GM10248 (cell line): ENCODE measurements at places on chromosomes 2 and 18.
A peak's percentile ranks its signal among the peaks of the same experiment; 100 is the strongest.

DNA sequence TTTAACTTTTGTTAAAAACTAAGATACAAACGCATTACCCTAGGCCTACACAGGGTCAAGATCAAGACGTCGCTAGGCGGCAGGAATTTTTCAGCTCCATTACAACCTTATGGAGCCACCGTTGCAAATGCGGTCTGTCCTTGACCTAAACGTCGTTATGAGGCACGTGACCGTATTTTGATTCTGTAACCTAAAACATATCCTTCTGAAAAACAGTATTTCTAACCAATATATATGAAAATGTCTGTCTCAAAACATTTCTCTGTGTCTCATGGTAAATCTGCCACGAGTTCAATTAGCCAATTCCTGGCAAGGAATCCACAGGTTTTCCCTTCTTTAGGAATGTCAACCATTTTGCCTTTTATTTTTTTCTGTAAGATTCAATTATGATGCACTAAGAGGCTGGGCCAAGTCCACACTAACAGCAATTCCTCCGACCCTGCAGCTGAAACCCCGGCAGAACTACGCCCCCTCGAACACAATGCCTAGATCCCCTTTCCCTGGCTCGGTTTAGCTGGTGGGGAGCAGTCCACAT, 1.7 kb downstream of the RTN4 start:
- no peak for DNase-seq

- no peak for DNase-seq
Measured at GRCh38 chr18:32440518-32440917, 30.2 kb downstream of the GAREM1 start.

- DNase-seq, result no peak
Measured at GRCh38 chr2:205171261-205171940, 510.9 kb upstream of the NRP2 start.

DNA sequence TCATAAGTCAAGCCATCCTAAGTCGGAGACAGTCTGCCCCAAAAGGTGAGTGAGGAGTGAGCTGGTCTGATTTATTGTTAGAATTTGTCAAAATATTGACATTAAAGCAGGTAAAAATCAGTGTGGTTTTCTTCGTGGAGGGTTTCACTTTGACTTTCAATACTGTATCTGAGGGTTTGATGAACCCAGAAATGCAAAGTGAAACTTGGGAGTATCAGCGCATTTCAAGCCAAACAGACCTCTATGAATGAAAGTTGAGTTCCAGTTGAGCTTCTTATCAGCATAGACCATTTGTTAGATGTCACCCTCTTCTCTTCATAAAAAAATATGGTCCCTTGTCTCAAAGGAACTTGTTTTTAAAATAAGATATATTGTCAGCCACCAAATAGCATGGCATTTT, 21.7 kb upstream of the CXCR4 start:
- no peak for DNase-seq

GRCh38 chr2:144650907-144651306, 131.0 kb upstream of the ZEB2 start:
- DNase-seq, result no peak

DNA sequence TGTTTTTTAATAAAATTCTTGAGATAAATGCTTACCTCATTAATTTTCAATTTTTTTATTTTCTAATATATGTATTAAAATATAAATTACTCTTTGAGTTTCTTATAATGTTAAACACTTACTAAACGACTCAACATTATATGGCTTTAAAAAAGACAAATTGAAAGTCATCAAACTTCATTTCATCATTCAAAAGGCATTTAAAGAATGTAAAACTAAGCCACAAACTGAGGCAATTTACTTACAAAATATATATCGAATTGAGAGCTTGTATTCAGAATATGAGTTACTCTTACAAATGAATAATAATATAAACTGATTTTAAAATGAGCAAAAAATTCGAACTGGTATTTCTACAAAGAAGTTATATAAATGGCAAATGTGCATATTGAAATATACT, 1262.2 kb upstream of the PIK3C3 start:
- DNase-seq, result no peak

DNA sequence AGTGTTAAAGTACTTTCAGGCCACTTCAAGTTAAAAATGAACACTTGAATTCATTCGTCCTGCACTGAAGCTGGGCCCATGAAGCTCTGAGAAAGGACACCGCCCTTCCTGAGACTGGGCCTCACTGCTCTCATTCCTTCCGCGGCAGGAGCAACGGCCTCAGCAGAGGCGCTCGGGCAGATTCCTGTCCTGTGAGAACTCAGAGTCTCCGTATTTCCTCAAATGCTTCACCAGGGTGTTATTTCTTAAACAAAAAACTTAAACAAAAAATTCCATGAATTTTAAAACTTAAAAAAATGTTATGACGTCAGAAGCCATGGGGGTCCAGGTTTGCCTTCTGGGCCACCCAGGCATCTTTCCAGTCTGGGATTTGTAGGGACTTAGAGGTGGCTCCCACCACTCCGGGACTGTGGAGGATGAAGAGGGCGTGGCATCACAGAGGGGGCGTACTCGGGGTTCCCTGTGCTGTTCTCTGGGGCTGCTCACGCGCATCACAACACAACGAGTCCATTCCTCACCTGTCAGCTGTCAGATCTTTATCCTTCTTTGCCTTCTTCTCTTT, 115.9 kb upstream of the ASB18 start:
- DNase-seq, result no peak

DNA sequence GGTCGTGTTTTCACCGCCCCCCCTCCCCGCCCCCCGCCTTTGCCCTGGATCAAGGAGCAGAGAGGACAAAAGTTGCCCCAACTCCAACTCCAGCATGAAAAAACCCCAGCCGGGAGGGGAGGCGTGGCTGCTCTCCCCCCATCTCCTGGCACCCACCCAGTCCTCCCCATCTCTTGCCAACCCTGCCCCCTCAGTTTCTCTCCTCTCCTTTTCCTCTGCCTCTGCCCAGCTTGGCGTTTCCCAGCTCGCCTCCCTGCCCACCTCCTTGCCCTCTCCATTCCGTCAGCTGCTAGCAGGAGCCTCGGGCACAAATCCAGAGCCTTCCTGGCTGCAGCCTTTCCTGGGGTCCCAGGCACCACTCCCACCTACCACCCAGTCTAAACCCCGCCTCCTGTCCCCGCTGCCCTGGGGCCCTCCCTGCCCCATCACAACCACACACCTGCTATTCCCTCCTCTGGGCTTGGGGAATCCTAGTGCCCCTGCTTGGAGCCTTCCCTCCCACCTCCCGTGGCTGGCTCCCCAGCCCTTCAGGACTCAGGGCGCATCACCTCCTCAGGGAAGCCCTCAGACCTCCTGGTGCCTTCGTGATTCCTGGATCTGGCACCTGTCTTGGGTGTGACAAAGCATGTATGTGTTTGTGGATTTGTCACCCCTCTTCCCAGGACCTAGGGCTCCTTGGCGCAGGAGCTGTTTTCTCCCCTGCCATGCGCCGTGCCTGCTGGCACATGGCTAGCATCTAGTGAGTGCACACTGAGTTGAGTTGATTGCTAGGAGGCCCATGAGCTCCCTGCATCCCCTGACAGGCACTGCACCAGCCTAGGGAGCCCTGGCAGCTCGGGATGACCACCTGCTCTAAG, 209.1 kb downstream of the TFCP2L1 start:
- no peak for DNase-seq

- no peak for DNase-seq
Measured at GRCh38 chr2:197450465-197450864, 2.9 kb upstream of the COQ10B start.

GRCh38 chr2:199903111-199903510, 8.0 kb upstream of the C2orf69 start:
- no peak for DNase-seq

DNA sequence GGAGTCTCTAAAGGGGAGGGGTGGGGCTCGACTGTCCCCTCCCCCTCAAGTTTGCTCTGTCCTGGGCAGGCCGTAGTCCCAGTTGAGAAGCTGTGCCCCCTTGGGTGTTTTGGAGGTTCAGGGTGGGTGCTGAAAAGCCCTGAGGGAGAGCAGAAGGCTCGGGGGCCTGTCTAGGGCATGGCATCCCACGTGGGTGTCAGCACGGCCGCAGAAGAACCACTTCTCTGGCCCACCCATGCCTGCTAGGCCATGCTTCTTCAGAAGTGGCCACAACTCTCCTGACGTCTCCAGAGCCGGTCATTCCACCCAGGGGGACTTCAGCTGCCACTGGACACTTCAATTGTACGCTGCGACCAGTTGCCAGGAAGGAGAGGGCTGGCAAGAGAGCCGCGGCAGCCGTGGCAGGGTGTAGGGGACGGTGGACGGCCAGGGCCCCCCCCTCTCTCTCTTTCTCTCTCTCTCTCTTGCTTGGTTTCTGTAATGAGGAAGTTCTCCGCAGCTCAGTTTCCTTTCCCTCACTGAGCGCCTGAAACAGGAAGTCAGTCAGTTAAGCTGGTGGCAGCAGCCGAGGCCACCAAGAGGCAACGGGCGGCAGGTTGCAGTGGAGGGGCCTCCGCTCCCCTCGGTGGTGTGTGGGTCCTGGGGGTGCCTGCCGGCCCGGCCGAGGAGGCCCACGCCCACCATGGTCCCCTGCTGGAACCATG, at the start of gene INPP5D:
INPP5D (plus strand) TSS at position 546 of the 704 bp plus-strand sequence; CDS start at position 683, 137 bp downstream.
- peak; percentile 86 for DNase-seq

- peak; percentile 24 for DNase-seq
Measured at GRCh38 chr2:213119061-213119809, 32.2 kb downstream of the IKZF2 start.

DNA sequence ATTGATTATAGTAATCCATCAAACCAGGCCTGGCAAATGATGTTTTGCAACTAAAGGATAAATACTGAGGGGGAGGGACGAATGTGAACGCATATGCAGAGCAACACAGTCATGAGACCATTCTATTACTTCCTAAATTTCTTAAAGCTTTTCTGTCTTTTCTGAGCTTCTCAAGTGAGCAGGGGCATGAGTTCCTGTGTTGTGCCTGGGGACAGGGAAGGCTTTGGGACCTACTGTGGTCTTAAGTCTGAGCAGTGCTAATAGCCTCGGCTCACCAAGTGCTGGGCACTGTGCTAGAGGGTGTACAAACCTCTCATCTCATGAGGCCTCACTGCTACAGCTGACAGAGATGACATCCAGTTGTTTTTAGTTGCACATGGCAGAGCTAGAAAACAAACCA, 182.4 kb downstream of the NEDD4L start:
- DNase-seq, result no peak

DNA sequence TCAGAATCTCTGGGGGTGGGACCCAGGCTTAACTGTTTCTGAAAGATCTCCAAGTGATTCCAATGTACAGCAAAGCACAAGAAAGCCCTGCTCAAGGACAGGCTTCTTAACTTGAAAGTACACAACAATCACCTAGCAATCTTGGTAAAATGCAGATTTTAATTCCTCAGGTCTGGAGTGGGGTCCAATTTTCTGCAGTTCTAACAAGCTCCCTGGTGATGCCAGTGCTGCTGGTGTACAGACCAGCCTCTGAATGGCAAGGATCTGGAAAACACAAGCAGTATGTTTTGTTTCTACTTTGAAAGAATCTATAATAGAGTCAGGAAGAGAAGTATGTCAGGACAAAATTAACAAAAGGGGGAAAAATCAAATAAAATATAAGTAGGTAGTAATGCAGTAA, 7.8 kb upstream of the TMEM163 start:
- no peak for DNase-seq

DNA sequence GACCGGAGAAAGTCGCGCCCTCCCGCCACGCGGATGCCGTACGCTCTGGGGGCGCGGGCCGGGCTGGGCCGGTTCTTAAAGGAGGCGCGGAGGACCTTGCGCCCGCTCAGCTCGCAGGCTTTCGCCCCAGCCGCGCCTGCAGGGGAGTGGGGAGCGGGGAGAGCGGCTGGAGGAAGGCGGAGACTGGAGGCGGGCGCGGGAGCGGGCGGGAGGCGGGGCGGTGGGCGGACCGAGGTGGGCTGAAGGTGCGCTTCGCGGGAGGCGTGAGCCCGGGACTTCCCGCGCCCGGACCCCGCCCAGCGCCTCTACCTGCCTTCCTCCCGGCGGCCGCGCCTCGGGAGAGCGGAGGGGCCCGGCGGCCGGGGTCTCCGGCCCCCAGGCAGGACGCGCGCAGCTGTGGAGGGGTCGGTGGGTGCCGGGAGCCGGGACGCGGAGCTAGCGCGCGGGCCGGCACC, at the start of gene ADRA2B:
ADRA2B (minus strand) TSS at position 148 of the 455 bp plus-strand sequence. CDS start 422 bp downstream, outside the sequence.
- peak; percentile 86 for DNase-seq

- DNase-seq, result peak; percentile 57
Measured at GRCh38 chr2:102025016-102025501, 33.3 kb downstream of the IL1R2 start.

GRCh38 chr2:36379710-36380448, 24.3 kb downstream of the CRIM1 start:
- no peak for DNase-seq

- peak; percentile 37 for DNase-seq
Measured at GRCh38 chr2:143183804-143184463, 54.7 kb downstream of the ARHGAP15 start.

DNA sequence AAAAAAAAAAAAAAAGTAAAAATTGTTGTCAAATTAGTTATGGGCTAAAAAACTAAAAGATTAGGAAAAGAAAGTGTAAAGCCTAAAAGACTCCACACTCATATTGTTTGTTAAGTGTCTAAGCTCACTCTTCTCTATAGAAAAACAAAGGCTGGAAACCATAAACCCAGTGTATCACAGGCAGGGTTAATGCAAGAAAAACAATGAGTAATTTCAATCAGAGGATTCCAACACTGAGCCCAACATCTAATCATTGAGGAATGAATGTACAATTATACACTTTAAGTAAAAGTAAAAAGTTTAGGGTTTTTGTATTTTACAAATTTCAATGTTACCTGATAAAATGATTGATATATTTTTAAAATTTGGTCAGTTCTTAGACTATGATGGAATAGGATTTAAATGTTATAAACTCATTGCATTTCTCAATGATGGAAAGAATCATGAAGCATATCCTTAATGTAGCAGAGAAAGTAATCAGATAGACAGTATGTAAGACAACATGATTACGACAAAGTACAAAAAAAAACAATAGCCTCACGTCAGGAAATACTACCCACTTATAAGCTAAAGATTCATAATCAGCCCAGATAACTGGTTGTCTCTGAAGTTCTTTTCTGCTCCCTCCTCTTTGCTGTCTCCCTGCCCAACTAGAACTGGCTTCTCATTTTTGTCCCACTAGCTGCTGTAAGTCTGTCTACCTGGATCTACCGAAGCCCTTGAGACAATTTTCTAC, 44.5 kb upstream of the SP3 start:
- no peak for DNase-seq

DNA sequence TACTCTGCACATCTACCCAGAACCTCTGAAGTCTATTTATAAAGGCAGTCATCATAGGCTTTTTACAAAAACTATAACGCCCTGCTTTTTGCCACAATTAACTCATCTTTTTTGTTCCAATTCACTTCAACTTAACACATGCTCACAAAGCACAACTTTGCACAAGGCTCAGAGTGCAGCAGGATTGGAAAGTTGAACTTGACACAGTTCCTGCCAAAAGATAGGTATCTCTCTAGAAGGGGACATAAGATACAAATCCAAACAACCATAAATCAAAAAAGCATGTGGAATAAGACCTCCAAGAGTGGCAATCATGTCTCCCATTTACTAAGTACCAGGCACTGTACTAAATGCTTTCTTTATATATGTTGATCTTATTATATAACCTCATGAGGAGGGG, 36.2 kb downstream of the RPL37A start:
- no peak for DNase-seq

GRCh38 chr2:240705204-240705791, 13.6 kb downstream of the AQP12A start:
- DNase-seq, result no peak

- DNase-seq, result peak; percentile 12
Measured at GRCh38 chr2:108169982-108170625, 69.7 kb upstream of the SULT1C3 start.
